DMS 273 treated with DMSO at 0.1 percent for 48 hours (cell line): ENCODE measurements at places on chromosomes 3 and 15.

- no peak for DNase-seq
Measured at GRCh38 chr15:68508485-68509189, 70.2 kb upstream of the CORO2B start.

DNA sequence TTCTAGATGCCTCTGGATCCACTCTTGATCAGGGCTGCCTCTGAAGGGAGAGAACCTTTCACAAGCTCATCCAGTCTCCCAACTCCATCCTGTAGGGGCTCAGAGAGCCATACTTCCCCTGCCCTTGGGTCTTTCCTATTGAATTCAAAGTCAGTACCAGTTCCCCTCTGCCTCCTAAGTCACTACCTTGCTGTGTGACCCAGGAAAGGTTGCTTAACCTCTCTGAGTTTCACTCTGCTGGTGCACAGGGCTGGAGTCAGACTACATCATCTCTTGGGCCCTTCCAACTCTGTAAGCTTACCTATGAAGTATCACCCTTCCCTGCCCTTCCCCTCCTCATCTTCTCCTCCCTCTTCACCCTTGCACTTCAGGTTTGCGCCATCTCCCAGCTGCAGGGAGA lies 117.9 kb downstream of the MEGF11 start:
- no peak for DNase-seq

DNA sequence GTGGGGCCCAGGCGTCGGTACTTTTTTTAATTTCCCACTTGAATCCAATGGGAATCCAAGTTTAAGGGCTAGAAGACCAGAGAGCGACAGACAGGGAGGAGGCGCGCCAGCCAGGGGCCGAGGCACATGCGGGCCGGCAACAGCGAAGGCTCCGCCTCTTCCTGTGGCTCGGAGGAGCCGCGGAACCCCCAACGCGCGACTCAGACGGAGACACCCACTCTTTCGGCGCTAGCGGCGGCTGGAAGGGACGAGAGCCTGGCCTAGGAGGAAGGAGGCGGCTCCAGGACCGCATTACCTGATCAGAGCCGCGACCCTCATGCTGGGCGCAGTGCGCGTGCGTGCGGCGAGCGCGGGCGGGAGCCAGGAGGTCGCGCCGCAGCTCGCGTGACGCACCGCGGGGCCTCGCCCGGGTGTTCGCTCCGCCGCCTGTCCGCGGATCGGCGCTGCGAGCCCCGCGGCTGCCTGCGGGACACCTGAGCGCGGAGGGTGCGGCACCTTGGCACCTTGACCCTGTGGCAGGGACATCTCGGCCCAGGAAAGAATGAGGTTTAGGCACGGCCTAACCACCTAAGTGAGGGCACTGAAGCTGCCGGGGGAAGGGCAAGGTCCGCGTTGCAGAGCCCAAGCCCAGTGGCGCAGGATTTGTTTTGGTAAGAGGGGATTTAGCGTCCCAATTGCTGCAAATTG lies at the start of gene DPH6:
TSS of gene DPH6 (minus strand) at position 342 of the 687 bp plus-strand sequence. CDS start at position 318, 24 bp downstream.
- peak; percentile 43 for DNase-seq

- no peak for DNase-seq
Measured at GRCh38 chr3:114506591-114507300, 212.9 kb downstream of the TIGIT start.

- peak; percentile 46 for DNase-seq
Measured at GRCh38 chr3:114586119-114586518, 292.3 kb downstream of the TIGIT start.
